Fibroblast of pulmonary artery (primary cell): ENCODE measurements at places on chromosomes 2 and 18.

- DNase-seq, result peak; percentile 47
Observed at GRCh38 chr2:28084564-28084963, 194.0 kb downstream of the BABAM2 start.

GRCh38 chr2:217820091-217820819 is 182.5 kb downstream of the TNS1 start:
- peak; percentile 72 for DNase-seq

DNA sequence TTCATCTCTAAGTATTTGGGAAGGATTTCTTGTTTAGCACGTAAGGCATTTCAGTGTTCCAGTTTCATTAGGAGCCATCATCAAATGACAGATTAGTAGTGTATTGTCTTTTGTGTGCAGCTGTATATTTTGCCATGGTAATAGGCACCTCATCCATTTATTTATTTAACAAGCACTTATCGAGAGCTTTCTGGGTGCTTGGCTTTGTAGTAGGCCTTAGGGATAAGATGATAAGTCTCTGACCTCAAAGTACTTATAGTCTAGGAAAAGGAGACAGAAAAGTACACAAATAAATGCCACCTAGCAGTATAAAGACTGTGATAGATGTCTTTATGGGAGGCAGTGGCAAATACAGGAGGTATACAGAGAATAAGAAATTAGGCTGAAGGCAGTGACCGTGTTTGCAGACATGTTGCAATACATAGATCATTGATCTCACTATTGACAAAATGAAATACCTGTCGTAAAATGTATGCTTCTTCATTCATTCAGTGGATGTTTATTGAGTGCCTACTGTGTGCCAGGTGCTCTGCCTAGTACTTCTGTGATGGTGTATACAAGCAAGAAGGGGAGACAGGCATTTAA is 265.9 kb downstream of the SETBP1 start:
- DNase-seq, result no peak

- DNase-seq, result peak; percentile 68
Observed at GRCh38 chr2:113198790-113199612, 25.2 kb downstream of the PSD4 start.

GRCh38 chr18:42028247-42028832 is 73.3 kb downstream of the PIK3C3 start:
- DNase-seq, result peak; percentile 59

GRCh38 chr2:218344090-218344754 is 12.4 kb upstream of the CATIP start:
- no peak for DNase-seq

DNA sequence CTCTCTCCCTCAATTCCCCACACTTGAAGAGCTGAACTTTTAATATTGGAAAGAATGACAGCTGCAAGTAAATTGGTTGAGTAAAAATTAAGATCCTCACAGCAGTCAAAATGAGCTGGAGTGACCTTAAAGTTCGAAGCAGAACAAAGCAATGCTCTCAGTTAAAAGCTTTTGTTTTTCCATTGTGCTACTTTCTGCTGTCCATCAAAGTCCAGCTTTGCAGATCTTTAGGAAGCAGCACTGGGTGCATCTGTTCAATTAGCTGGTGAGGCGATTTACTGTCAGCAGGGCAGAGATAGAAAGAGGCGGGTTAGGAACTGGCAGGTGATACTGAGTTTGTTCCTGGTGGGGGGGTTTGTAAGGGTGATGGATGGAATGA is 834.8 kb downstream of the CPS1 start:
- DNase-seq, result no peak

- DNase-seq, result no peak
Observed at GRCh38 chr2:162839419-162839818, 852 bp upstream of the KCNH7 start.

- DNase-seq, result no peak
Observed at GRCh38 chr18:37495354-37495753, 70.2 kb downstream of the CELF4 start.

- DNase-seq, result peak; percentile 71
Observed at GRCh38 chr2:209977386-209978239, 24.8 kb upstream of the RPE start.

DNA sequence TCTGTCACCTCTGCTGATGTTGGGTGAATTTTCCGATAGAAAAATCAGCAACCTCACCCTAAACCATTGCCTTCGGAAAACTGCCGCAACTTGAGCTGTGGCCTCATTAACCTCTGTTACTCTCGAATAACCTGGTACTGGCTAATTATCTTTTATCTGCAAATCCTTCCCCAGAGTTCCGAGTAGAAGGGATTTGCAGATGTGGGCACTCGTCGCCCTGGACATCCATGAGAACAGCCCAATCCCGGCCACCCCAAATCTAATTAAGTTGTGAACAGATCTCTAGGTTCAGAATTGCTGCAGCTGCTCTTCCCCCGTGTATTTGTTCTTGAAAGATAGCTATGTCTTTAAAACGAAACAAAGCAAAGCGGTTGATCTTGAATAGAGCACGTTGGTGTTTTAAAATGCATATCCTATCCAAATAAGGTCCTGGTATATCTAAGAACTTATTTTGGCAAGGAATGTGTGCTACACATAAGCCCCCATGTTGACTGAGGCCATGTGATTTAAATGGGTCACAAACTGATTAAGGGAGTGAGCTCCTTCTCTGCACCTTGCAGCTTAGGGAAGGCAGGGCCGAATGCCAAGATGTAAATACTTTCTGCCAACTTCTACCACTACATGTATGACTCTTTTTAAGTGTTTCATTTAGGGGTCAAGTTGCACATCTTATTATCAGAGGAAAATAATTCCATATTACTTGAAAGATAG is 88.2 kb downstream of the MTCL1 start:
- no peak for DNase-seq

GRCh38 chr2:33765122-33765521 is 166.0 kb upstream of the FAM98A start:
- no peak for DNase-seq

- DNase-seq, result no peak
Observed at GRCh38 chr2:8162552-8162951, 519.3 kb upstream of the ID2 start.

GRCh38 chr2:181955010-181955409 is 30.6 kb upstream of the PPP1R1C start:
- peak; percentile 57 for DNase-seq

DNA sequence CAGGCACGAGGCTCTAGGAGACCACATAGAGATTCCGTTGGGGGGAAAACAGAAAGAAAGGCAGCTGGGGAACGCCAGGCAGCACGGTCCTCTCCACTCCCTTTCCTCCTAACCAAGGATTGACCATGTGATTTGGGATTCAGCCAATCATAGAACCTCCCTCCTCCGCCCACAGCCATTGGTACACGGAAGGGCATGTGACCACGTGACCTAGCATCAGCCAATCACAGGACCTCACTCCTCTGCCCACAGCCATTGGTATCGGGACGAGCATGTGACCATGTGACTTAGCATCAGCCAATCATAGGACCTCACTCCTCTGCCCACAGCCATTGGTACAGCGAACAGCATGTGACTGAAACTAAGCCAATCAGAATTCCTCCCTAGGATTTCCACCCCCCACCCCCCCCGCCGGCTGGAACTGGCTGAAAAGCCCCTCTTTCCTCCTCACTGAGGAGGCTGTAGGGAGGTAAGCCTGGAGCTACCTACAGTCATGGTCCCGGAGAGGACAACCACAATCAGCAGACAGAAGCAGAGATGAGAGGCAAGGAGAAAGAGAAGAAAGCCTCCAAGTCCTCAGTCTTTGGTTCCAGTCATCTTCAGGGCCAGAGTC is 7.6 kb downstream of the SERPINE2 start:
- DNase-seq, result no peak

- no peak for DNase-seq
Observed at GRCh38 chr2:96913398-96914202, 43.7 kb upstream of the SEMA4C start.

GRCh38 chr2:220432645-220433044 is 805.2 kb downstream of the SLC4A3 start:
- DNase-seq, result no peak

DNA sequence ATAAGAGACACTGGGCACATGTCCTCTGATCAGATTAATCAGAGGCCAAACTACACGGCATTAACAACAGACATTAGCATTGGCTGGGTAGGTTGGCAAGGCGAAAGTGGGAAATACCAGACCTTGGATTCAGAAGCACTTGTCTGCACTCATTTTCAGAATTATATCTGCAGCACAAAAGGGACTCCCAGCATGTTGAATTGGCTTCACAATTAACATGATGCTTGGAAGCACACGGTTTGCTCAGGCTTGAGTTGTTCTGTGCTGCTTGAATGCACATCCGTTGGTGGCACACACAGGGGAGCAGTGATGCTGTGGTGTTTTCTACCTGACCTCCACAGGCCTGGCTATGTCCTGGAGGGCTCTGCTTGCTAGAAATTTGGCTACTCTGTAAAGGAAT is 83.9 kb downstream of the ACTR3 start:
- no peak for DNase-seq

GRCh38 chr2:30689496-30690125 is 117.6 kb downstream of the CAPN13 start:
- DNase-seq, result no peak

GRCh38 chr18:60831971-60832370 is 459.4 kb upstream of the MC4R start:
- no peak for DNase-seq

GRCh38 chr2:200451511-200451910 is 58.4 kb downstream of the KCTD18 start:
- DNase-seq, result no peak

- no peak for DNase-seq
Observed at GRCh38 chr2:199136242-199136641, 321.5 kb downstream of the SATB2 start.

GRCh38 chr2:27202854-27203253 is 9.0 kb upstream of the ATRAID start:
- peak; percentile 73 for DNase-seq

DNA sequence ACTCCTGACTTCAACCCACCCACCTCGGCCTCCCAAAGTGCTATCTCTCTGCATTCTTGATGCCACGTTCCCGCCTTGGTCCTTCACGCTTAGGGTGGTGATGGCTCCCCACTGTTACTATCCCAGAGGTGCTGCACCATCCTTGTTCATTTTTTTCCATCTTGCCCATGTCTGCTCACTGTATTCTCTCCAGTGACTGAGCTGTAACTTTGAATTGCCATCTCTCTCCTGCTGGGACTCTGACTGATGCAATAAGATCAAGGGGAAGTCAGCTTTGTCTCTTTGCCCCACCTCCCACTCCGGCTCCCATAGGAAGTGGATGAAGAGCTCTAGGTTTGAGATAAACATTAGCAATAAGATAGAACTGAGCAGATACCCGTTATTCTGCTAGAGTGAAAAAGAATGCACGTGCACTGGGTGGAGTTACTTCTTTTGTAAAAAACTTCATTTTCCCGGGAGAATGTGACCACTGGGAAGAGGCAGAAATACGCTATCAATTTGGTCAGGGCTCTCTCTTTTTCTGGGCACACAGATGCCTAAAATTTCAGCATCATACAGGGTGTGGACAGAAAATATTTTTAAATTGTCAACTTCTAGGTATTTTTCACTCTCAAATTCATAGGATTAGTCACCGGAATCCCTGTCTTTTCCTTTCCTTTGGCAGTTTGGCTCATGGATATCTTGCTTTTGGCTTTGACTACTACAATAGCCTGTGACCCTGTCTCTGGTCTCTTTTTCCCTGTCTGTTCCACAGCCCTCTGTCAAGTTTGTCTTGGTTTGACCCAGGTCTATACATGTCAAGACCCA is 105.4 kb downstream of the POLR1A start:
- no peak for DNase-seq

GRCh38 chr2:71207601-71208000 is 19.3 kb downstream of the PAIP2B start:
- no peak for DNase-seq

GRCh38 chr2:202278036-202278760 is 12.6 kb downstream of the NOP58 start:
- DNase-seq, result peak; percentile 76

DNA sequence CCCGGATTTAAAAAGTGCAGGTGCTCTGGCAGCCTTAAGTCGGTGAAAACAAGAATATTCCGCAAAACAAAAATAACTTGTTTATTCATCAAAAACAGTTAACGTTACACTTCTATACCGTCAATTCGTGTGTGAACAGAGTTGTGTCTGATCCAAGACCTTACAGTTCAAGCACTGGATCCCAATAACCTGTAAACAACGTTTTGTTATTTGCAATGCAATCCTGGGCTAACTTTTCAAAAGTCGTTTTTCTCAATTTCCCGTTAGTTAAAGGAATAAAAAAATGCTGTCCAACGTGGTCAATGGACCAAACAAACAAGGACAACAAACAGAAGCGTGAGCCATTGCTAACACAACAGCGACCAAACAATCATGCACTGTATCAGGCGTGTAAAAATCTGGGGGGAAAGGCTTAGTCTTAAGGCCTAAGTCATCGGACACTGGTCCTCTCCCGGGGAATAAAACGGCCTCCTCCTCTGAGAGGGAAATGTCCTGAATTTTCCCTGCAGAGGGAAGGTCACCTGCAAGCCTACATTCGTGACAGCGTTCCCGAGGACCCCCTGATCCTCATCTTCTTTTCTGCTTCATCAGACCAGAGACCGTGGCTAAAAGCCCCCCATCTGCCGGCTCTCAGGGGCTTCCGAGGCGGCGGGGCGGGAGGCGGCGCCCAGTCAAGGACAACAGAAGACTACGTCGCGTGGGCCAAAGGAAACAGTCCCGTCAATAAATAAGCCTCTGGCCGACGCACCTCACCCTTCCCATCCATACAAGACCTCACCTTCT is 490 bp downstream of the NDUFS1 start:
- peak; percentile 30 for DNase-seq

- DNase-seq, result no peak
Observed at GRCh38 chr2:17517481-17518211, 594 bp downstream of the RAD51AP2 start.

DNA sequence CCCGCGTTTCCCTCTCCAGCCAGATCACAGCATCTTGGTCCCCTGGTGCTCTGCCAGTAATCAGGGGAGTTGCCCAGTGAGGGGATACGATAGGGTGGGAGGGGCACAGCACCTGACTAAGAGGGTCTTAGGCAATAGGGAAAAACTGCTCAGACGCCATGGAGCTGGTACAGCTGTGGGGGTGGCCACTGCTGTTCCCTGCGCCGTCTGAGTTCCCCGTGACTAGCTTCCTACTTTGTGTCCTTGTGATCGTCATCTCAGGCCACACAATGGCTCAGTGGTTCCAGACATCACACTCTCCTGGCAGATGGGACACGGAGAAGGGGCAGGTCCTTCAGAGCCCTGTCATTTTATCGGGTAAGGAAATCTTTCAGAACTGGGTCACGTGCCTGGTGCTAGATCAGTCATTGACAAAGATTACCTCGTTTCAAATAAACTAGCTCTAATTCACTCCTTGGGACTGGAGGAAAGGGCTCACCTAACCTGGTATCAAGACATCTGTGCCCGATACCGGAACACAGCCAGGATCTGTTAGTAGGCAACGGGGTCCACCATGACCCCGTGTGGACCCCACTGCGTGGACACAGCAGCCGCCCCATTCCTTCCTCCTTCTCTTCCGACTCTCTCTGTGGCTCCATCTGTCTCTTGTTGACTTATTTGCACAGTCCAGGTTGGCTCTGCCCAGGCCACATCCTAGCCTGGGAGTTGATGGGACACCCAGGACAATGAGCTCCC is 101.6 kb downstream of the PTGR3 start:
- no peak for DNase-seq

DNA sequence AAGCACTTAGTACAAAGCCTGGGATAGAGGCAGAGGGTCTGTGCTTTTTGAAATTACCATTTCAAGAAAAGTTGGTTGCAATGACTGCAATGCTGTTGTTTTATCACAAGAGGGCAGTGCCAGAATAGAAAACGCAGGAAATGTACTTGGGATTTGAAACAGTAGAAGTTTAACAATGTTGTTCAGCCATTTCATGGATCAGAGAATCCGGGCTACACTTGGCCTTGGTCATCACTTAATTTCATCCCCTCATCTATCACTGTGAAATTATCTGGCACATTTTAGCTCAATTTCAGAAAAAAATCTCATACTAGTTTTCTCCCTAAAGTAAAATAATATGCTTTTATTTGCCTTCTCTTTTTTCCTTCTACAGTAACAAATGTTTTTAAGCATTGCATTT is 70.8 kb downstream of the RAPGEF4 start:
- DNase-seq, result peak; percentile 76
